ENCODE measurements at places on chromosomes 12 and 14.

DNA sequence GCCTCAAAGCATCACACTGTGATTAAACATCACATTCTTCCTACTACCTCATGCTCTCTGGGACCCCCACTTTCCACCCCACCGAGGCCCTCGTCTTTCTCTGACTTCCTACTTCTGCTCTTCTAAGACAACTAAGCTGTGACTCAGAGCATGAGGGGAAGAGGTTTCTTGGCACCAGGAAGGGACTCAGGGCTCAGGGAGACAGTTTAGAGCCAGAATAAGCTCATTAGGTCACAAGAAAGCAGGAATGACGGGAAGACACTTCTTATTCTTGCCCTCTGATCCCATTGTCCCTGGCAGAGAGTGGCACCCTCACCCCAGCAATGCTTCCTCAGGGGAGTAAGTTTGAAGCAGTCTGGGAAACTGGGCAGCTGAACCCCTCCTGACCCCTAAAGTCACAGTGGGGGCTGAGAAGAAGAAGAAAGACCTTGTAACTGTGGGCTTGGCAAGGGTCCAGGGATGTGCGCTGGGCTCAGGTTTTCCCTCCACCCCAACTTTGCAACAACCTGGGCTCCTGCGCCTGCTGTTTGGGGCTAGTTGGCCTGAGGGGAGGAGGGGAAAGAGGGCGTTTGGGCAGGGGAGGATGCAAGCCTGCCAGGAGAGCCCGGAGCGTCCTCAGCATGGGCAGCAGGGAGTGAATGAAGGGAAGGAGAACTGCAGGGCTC, 64.6 kb upstream of the ACTN1 start:
- no peak for DNase-seq

DNA sequence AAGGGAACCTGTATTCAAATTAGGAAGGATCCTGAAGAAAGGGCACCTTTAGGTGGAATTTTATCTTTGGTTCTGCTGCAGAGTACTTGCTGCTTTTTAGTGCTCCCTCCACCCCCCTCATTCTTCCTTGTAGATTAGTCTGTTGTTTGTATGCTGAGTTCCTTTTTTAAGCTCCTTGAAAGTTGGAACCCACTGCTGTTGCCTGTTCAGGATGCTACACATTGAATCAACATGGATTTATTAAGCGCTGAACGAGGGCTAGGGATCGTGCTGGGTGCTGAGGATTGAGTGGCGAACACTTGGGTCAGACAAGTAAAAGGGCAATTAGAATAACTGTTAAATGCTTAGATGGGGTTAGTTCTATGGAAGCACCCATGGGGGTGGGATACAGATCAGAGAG, 884 bp upstream of the AMN1 start:
- DNase-seq: no peak

DNA sequence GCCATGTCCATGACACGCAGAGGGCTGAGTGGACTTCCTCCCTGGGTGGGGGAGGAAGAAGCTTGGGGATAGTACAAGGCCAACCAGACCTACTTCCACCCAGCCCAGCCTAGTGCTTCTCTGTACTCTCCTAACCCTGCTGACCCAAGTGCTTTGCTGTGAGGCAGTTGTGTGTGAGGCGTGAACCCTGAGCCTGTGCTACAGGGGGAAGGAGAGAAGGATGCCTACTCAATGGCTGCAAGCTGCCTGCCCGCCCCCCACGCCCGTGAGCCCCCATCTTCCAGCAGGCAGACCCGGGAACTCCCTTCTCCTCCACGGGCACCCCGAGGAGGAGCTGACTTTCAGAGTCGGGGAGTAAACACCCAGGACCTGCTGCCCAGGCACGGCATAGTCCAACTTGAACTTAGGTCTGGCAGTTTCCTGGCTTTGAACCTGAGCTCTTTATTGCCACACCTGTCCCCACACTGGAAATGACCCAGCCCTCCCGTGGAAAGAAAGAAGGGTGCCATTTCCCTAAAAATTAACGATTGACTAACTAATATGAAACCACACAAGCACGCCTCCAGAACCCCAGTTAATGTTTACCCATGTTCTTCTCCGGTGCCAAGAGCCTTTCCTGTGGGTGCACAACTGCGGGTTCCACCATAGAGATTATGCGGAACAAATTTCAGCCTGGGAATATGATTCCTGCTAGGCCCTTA, 10.8 kb downstream of the ALDH2 start:
- no peak for DNase-seq

GRCh38 chr14:90384543-90384911, 12.3 kb upstream of the CALM1 start:
- no peak for DNase-seq

GRCh38 chr14:33509454-33509853, 441.4 kb downstream of the EGLN3 start:
- no peak for DNase-seq

GRCh38 chr12:33771889-33772288, 250.4 kb upstream of the ALG10 start:
- no peak for DNase-seq
